BJ (cell line): ENCODE measurements at places on chromosomes 12 and 14.

DNA sequence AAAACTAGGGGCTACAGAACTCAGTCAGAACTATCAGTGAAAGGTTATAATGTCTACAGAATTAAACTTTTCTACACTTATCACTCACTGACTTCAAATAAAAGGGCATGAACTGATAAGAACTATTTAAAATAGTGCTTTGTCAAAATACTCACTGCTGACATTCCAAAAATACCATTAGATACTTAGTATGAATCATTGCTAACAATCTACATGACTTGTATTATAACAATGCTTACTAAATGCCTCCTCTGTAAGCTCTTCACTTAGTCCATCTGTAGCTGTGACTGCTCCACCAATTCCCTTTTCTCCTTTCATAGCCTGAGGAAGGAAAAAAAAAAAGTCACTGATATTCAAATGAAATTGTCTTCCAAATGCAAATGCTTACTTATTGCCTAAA, 17.0 kb downstream of the NFYB start:
- peak; percentile 39 for DNase-seq

GRCh38 chr12:67419810-67420209, 150.7 kb downstream of the CAND1 start:
- DNase-seq = no peak

DNA sequence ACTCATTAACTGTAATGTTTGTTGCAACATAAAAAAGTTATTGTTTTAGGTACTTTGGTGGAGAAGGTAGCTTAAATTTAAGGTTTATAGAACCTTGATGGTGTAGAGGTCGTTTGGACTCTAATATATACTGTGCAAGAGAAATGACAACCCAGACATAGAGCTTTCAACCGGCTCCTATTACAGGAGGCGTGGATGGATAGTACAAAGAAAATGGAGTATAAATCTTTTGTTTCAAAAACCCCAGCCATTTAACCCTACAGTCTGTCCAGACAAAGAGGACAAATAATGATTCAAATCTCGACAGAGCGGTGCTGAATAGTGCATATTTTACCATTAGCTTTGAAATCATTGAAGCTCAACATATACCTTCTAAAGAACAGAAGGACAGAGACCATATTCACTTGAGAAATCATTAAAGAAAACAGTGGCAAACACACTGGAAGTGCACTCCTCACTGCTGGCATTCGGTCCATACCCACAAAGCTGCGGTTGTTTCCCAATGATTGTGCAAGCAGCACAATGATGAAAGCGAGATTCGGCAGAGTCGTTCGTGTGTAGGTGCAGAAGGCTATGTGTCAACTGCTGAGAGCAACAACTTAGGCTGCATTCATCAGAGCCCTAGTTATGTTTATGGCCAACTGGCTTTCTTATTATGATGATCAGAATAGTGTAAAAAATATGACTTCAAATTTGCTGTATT, 688.6 kb downstream of the NOVA1 start:
- DNase-seq = no peak

GRCh38 chr14:20781803-20782202, 735 bp downstream of the RNASE6 start:
- no peak for DNase-seq

- DNase-seq = no peak
Observed at GRCh38 chr14:101810897-101811621, 49.5 kb downstream of the PPP2R5C start.

- no peak for DNase-seq
Observed at GRCh38 chr14:53054457-53054856, 98.7 kb downstream of the DDHD1 start.

DNA sequence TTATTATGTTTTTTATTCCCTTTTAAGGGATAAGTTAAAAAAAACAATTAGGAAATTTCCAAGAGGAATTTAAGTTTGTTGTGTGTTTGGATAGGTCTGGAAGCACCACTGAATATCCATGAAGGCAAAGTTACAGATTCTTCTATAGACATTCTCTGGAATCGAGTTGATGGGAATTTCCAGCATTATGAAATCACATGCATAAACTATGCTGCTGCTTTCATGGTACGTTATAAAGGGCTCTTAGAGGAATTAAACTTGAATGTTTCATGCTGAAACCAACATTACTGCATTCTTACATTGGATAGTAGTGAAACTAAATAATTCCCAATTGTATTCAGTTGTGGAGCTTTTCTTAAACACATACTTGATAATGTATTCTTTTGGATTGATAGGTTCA, 21.5 kb upstream of the PTPRQ start:
- DNase-seq = peak; percentile 26

DNA sequence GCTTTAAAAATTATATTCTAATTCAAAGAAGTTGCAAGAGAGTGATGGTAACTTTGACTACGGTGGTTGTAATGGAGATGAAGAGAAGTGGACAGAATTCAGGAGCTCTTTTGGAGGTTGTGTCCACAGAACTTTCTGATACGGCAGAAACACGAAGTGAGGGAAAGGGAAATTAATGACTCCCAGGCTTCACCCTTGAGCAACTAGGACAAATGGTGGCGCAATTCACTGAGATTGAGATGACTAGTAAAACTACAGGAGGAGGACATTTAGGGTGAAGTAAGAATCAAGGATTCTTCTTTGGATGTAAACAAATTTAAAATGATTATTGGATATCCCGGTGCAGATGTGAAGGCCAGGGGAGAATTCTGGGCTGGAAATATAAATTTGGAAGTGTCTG, 212.6 kb downstream of the PTPRO start:
- no peak for DNase-seq

- DNase-seq = no peak
Observed at GRCh38 chr12:122352394-122352793, 70.1 kb downstream of the CLIP1 start.

DNA sequence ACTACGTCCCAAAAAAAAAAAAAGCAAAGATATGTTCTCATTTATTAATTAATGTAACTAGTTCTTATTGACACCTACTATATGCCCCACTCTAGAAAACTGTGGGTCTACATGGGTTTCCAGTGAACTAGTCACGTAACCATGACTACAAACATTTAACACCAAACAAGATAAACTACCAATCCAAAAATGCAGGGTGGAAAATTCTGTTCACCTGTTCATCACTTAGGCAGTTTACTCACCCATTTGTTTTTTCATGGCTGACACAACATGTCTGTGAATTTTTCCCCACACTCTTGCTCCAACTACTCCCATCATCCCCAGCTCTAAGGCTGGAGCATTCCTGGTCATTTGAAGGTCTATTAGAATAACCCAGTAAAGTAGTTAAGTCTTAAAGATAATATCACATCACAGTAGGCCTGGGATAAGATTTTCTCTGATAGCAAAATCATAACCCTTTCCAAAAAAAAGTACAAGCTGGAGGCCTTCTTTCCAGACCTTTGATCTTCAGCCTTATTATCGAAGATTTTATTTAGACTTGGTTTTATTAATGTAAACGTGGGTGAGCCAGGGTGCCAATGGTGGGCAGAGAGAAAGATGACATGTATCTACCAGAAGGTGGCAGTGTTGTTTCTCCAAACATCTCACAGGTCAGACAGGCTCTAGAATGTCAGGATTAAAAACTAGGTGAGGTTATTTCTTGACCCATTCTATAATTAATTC, 61.6 kb upstream of the DAAM1 start:
- DNase-seq = no peak

- DNase-seq = no peak
Observed at GRCh38 chr12:77553976-77554619, 276.6 kb upstream of the NAV3 start.

DNA sequence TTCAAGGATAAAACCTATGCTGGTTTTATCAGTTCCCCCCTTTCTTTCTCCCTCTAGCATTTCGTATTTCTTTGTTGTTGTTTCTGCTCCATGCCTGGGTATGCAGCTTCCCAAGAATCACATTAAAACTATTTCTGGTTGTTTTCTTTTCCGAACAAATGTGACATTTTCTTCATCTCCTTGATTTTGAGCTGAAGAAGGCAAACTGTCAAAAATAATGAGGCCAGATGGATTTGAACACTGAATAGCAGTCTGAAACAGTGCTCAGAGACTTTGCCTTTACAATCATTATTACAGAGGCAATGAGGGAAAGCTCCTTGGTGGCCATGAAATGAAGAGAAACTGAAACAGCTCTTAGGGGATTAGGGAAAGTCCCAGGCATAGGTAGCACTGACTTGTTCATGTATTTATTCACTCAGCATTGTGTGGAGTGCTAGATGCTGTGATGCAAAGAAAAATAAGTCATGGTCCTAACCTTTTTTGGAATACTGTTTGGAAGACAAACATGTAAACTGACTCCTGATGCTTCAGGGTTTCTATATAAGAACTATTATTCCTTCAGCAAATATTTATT, 319.5 kb downstream of the FUT8 start:
- DNase-seq = no peak
